ENCODE measurements at places on chromosomes 6 and 20. TPM values are rescaled to one million over a fixed set of nuclear protein-coding genes. Genes with fewer than 3 reads are reported as not detected.

CFB gene
- 3.7 TPM for total RNA-seq

CST5 gene
- total RNA-seq = not detected

PLN gene
- total RNA-seq = 2,329 TPM

RSPH9 gene
- 0.08 TPM for total RNA-seq

- peak overlapping the region; percentile 79 for H3K4me3 ChIP-seq
- DNase-seq = peak; percentile 58
- no peaks in the 10 kb centered on the region for H3K36me3 ChIP-seq
- peaks cover 36% of the 10 kb centered on the region for H3K4me1 ChIP-seq
Measured at GRCh38 chr20:36093025-36093803, 61.3 kb upstream of the EPB41L1 start.

- no peak overlapping the region for H3K4me3 ChIP-seq
- no peaks in the 10 kb centered on the region for H3K4me1 ChIP-seq
- H3K27me3 ChIP-seq = no peaks in the 10 kb centered on the region
- no peak overlapping the region for H3K27ac ChIP-seq
Measured at GRCh38 chr20:55538261-55538908, 466.9 kb downstream of the CBLN4 start.

GRCh38 chr6:154232013-154232910 is 124.3 kb downstream of the IPCEF1 start:
- DNase-seq = no peak
- H3K27me3 ChIP-seq = no peaks in the 10 kb centered on the region
- H3K36me3 ChIP-seq = no peaks in the 10 kb centered on the region
- H3K4me3 ChIP-seq = no peak overlapping the region
- no peaks in the 10 kb centered on the region for H3K4me1 ChIP-seq
- H3K27ac ChIP-seq = no peak overlapping the region

DNA sequence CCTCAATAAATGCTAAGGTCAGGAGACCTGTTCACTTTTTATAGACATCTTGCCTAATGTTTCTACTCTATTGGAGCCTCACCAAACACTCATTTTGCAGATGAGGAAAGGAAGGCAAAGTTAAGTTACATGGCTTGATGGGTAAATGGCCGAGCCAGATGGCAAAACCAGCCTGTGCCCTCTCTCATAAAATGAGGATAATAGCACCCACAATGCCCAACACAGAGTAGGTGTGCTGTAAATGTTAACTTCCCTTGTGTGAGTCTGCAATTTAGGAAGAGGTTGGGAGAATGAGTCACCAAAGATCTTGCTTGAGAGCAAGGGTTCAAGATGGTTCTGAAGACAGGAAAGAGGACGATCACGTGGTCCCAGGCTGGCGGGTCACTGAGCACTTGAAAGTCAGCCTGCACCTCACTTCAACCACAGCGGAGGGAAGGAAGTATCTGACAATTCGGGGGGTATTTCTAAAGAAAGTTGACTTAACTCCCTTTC is 3.3 kb downstream of the KCNK5 start:
- peaks cover 17% of the 10 kb centered on the region for H3K4me1 ChIP-seq
- DNase-seq = no peak
- no peak overlapping the region for H3K27ac ChIP-seq
- H3K4me3 ChIP-seq = peak overlapping the region; percentile 11
- H3K36me3 ChIP-seq = no peaks in the 10 kb centered on the region

- DNase-seq = no peak
- H3K4me1 ChIP-seq = peaks cover 15% of the 10 kb centered on the region
- H3K36me3 ChIP-seq = no peaks in the 10 kb centered on the region
- H3K4me3 ChIP-seq = no peak overlapping the region
- H3K27me3 ChIP-seq = no peaks in the 10 kb centered on the region
Measured at GRCh38 chr6:112912416-112913101, 565.4 kb downstream of the RFPL4B start.

GRCh38 chr6:150452428-150453243 is 83.8 kb downstream of the IYD start:
- H3K27me3 ChIP-seq = no peaks in the 10 kb centered on the region
- no peak overlapping the region for H3K4me3 ChIP-seq

- no peaks in the 10 kb centered on the region for H3K4me1 ChIP-seq
- peaks cover 19% of the 10 kb centered on the region for H3K27me3 ChIP-seq
- DNase-seq = no peak
- H3K4me3 ChIP-seq = no peak overlapping the region
- no peak overlapping the region for H3K27ac ChIP-seq
Measured at GRCh38 chr6:106380407-106380806, 19.9 kb downstream of the CRYBG1 start.

GRCh38 chr6:111975466-111975865 is 78.4 kb upstream of the CCN6 start:
- H3K4me1 ChIP-seq = peaks cover 17% of the 10 kb centered on the region
- no peaks in the 10 kb centered on the region for H3K27me3 ChIP-seq
- H3K27ac ChIP-seq = no peak overlapping the region
- no peaks in the 10 kb centered on the region for H3K36me3 ChIP-seq

GRCh38 chr6:161186173-161186769 is 87.6 kb downstream of the AGPAT4 start:
- no peaks in the 10 kb centered on the region for H3K4me1 ChIP-seq
- H3K27ac ChIP-seq = no peak overlapping the region
- no peak overlapping the region for H3K4me3 ChIP-seq
- no peaks in the 10 kb centered on the region for H3K27me3 ChIP-seq
- no peak for DNase-seq

DNA sequence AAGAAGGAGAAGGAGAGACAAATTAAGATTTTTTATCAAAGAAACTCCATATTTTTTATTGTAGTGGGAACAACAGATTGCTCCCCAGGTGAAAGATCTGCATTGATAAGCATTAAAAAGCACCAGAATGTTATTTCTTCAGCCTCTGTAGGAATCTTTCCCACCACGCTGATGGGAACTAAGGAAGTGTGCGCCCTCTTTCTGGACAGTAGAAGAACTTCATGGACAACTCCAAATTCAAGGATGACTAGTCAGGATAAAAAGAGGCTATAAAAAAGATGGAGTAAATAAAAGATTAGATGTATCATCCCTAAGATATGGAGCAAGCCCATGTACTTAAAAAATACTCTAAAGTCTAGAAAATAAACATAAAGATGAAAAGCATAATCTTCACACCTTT is 45.8 kb upstream of the PAK5 start:
- H3K4me3 ChIP-seq = no peak overlapping the region
- H3K36me3 ChIP-seq = no peaks in the 10 kb centered on the region
- peaks cover 7% of the 10 kb centered on the region for H3K27me3 ChIP-seq
- H3K27ac ChIP-seq = no peak overlapping the region
- DNase-seq = no peak

DNA sequence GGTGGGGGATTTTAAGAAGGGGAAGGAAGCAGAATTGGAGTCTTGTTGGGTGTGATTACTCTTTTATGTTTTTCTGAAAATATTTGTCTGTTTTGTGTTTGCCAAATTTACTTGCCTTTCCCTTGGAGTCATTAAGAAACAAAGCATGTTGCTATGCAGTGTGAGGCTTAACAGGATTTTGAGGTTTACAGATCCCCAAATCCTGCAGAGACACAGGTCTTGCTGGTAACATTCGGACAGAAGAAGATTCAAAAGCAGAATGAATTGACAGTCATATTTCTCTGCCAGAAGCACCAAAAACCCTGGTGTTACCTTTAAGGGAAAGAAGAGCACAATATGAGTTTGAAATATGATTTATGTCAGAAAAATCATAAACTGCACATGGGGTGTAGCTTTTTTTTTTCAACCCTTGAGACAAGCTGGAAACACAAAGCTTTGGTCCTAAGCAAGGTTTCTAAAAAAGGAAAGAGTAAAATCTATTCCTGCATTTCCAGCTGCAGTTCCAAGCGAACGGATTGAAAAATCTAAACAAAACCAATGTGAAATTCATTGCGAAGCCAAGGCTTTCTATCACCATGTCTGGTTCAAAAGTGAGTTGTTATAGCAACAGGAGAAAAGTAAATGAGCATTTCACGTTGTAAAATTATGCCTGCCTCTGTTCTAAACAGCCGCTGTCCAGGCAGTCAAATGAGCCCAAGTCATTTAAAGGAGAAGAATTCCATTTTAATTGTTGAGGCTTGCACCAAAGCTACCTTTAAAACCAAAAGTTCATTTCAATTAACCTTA is 358.9 kb upstream of the SASH1 start:
- no peaks in the 10 kb centered on the region for H3K36me3 ChIP-seq
- H3K4me3 ChIP-seq = no peak overlapping the region

DNA sequence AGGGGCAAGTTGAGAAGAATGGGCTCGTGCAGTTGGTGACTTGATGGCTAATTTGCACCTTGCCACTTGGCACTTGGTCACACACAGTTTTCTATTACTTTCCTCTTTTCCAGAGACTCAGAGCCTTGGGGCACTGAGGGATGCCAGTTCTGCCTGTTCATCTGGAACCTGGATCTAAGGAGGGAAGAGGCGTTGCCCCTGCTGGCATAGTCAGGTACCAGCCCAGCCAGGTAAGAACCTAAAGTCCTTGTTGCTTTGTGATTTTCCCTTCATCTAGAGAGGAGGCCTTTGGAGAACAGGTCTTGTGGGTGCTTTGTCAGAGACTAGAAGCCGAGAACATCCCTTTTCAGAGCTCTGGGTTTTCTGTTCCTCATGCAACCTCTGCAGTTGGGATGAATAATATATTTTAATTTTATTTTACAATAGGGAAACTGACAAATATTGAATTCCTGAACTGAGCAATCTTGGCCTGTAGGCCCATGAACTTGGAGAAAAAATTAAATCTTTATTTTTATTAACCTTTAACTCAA is 11.4 kb downstream of the SYTL3 start:
- H3K27me3 ChIP-seq = no peaks in the 10 kb centered on the region
- H3K27ac ChIP-seq = no peak overlapping the region
- no peaks in the 10 kb centered on the region for H3K36me3 ChIP-seq
- no peaks in the 10 kb centered on the region for H3K4me1 ChIP-seq
- DNase-seq = no peak

DNA sequence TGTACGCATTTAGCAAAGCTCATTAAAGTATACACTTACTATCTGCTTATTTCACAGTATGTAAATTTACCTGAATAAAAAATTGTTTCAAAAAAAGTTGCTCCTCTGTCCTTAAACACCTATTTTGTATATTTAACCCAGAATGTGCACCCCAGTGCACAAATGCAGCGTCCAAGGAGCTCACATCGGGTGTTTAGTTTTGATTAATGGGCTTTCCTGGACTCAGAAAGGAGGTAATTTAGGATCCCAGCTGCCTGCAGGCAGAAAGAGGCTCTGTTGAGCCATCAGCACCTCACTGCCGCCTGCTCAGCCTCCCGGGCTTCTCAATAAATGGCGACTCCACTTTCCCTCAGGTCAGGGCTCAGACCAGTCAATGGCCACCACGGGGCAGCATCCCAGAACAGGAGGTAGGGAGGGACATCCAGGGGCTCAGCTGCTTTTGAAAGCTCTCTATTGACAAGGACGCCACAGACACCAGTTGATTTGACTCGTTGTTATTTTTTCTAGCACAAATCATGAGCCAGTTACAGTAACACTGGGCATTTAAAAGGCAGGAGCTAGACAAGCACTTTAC is 70.2 kb upstream of the TBC1D7 start:
- peaks cover 87% of the 10 kb centered on the region for H3K4me1 ChIP-seq
- H3K36me3 ChIP-seq = no peaks in the 10 kb centered on the region
- no peak overlapping the region for H3K4me3 ChIP-seq
- H3K27ac ChIP-seq = peak overlapping the region; percentile 74
- no peak for DNase-seq
- H3K27me3 ChIP-seq = no peaks in the 10 kb centered on the region

- no peak for DNase-seq
- no peak overlapping the region for H3K4me3 ChIP-seq
- no peaks in the 10 kb centered on the region for H3K36me3 ChIP-seq
- H3K27me3 ChIP-seq = no peaks in the 10 kb centered on the region
Measured at GRCh38 chr6:133300896-133301295, 59.7 kb downstream of the EYA4 start.

GRCh38 chr20:43533060-43533459 is 25.6 kb downstream of the L3MBTL1 start:
- peaks cover 3% of the 10 kb centered on the region for H3K36me3 ChIP-seq
- no peak for DNase-seq
- no peak overlapping the region for H3K27ac ChIP-seq
- no peak overlapping the region for H3K4me3 ChIP-seq

- peaks cover 57% of the 10 kb centered on the region for H3K4me1 ChIP-seq
- H3K4me3 ChIP-seq = peak overlapping the region; percentile 93
- H3K36me3 ChIP-seq = no peaks in the 10 kb centered on the region
- H3K27ac ChIP-seq = peak overlapping the region; percentile 95
Measured at GRCh38 chr20:20710443-20711315, 1.8 kb downstream of the RALGAPA2 start.

- H3K27ac ChIP-seq = peak overlapping the region; percentile 72
- H3K4me3 ChIP-seq = peak overlapping the region; percentile 24
- no peak for DNase-seq
- H3K27me3 ChIP-seq = no peaks in the 10 kb centered on the region
- H3K36me3 ChIP-seq = peaks cover 21% of the 10 kb centered on the region
Measured at GRCh38 chr20:38985603-38986170, 23.5 kb downstream of the DHX35 start.

GRCh38 chr20:31717478-31718201 is 5.0 kb downstream of the BCL2L1 start:
- H3K27me3 ChIP-seq = no peaks in the 10 kb centered on the region
- H3K36me3 ChIP-seq = peaks cover 45% of the 10 kb centered on the region
- H3K4me3 ChIP-seq = peak overlapping the region; percentile 85
- H3K27ac ChIP-seq = peak overlapping the region; percentile 99
- peaks cover 99% of the 10 kb centered on the region for H3K4me1 ChIP-seq

DNA sequence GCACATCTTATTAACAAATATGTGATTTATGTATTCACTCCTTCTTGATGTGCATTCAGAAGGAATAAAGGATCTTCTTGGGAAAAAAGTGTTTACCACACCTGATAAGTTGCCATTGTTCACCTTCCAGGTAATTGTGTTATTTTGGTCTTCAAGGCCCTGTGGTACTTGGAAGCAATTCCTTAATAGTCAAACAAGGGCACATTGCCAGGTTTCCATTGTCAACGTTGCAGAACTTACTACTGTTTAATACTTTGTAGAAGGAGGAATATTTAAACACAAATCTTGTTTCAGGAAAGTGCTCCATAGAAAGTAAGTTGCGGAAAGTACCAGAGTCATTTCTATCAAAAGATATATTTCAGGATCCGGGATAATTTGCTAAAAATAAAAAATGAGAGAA is 129.5 kb upstream of the SGK1 start:
- no peaks in the 10 kb centered on the region for H3K36me3 ChIP-seq
- DNase-seq = no peak
- H3K27ac ChIP-seq = no peak overlapping the region
- H3K4me1 ChIP-seq = peaks cover 11% of the 10 kb centered on the region
- H3K4me3 ChIP-seq = no peak overlapping the region
- no peaks in the 10 kb centered on the region for H3K27me3 ChIP-seq

GRCh38 chr6:166465003-166465399 is 82.3 kb upstream of the MPC1 start:
- no peaks in the 10 kb centered on the region for H3K27me3 ChIP-seq
- no peak overlapping the region for H3K4me3 ChIP-seq
- H3K4me1 ChIP-seq = peaks cover 19% of the 10 kb centered on the region

DNA sequence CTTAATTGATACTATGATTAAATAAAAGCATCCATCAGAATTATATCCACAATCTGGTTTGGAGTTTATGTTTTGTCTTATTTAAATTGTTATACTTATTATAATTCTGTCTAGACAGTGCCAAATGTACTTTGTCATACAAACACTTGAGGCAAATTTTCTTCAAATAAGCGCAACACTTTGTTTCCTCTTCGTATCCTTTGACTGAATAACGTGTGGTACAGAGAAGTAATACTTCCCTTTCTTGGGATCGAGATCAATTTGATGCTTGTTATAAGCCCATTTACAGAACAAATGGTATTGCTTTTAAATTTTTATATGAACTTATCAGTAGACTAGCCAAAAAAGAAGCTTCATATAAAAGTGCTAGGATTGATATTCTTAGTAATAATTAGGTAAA is 111.0 kb downstream of the ATG5 start:
- peaks cover 4% of the 10 kb centered on the region for H3K36me3 ChIP-seq
- H3K27me3 ChIP-seq = no peaks in the 10 kb centered on the region
- no peak for DNase-seq
- H3K4me1 ChIP-seq = no peaks in the 10 kb centered on the region
- H3K27ac ChIP-seq = no peak overlapping the region
